GM12878 (cell line): ENCODE measurements at places on chromosomes 5 and 9.

DNA sequence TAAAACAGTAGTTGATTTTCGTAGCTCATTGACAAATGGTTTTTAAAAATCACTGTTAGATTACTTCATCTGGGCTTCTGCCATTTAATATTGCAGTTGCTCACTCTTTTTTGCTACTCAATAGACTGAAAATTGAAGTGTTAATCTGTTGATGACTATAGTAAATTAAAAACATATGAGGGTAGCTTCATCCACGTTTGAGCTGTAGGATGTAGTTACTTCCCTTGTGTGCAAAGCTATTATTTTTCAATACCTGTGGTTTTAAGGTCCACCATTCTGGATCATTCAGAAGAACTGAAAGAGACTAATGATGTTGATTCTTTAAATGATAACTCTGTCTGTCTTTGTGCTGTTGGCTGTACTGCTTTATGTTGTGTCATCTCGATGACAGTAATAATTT, 74.7 kb downstream of the LNPEP start:
- no peak for DNase-seq

- no peak for DNase-seq
These were observed 58.1 kb downstream of the ICE1 start for GRCh38 chr5:5480481-5481111.

- DNase-seq: no peak
These were observed 9.8 kb downstream of the CLTB start for GRCh38 chr5:176406436-176407052.

GRCh38 chr9:94725293-94725692, 1.2 kb upstream of the AOPEP start:
- no peak for DNase-seq

GRCh38 chr9:113431191-113431590, 20.6 kb downstream of the C9orf43 start:
- DNase-seq: no peak

- DNase-seq: no peak
These were observed 95.8 kb upstream of the TBCA start for GRCh38 chr5:77871946-77872345.

DNA sequence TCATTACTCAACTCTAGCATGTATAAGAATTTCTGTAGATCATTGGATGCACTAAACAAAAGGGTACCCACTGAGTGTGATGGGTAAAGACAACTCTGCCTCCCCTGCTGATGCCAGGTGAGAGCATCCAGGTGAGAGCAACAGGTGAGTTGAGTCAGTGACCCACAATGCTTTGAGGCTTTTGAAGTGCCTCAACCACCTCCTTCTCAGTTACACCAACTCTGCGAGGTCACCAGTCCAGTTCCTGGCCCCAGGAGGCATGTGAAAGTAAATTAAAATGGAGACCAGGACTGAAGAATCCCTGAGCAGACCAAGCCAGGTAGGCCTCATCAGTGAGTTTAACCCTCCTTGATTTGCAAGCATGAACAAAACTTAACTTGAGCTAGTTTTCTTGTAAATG, 505.8 kb downstream of the EBF1 start:
- DNase-seq: no peak

- peak; percentile 81 for DNase-seq
These were observed at the start of gene SEMA6A for GRCh38 chr5:116574367-116575325. SEMA6A (minus strand) TSS chr5:116574823; CDS start chr5:116504944, 69,879 bp downstream.

DNA sequence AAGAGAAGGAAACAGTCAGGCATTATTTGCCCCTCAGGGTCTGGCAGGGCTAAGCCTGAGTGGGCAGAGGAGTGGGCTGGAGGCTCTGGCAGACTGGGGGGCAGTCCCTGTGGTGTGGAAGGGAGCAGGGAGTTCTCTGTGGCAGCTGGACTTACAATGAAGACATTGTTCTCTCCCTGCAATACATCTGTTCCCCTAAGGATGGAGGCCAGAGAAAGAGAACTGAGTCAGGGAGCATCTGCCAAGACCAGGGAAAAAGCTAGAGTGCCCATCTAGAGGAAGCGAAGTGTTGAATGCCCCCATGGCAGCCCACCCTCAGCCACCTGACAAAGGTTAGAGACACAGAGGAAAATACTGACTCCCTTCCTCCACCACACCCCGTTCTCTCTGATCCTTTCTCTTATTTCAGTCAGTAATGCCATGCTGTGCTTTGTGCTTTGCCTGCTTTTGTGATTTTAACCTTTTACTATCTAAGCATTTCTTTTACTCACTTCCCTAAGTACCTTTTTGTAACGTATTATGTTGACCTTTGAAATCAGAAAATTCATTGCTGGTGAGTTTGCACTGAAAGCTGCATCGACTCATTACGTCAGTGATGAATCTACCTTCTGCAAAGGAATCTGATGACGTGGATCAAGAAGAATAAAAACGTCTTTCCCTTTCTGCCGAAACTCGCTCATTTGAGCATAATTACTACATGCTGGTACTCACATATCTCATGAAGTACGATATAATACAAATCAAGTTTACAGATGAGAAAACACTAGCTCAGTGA, 76.0 kb downstream of the ACTL7B start:
- DNase-seq: no peak

GRCh38 chr5:112419986-112420864, 1.1 kb upstream of the EPB41L4A start:
- DNase-seq: peak; percentile 9

- DNase-seq: no peak
These were observed 92.4 kb downstream of the KCNT1 start for GRCh38 chr9:135794361-135794885.

- DNase-seq: no peak
These were observed 57.7 kb downstream of the FGF10 start for GRCh38 chr5:44331471-44332050.

DNA sequence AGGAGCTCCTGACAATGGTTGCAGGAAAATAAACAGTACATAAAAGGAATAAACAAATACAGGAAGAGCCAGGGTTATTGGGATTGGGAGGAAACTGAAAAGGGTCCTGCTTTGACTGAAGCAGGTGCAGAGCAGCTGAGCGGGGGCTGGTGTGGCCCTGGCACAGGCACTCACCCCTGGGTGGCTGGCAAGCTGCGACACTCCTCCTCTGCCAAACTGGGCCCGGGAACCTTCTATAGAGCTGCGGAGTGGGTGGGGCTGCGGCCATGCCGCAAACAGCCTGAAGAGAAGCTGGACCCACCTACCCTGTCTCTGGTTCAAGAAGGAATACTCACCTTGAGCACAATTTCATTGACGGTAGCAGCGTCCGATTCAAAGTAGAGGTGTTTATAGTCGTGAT, 182.5 kb downstream of the GAPVD1 start:
- no peak for DNase-seq

- DNase-seq: no peak
These were observed 288.1 kb downstream of the GADD45G start for GRCh38 chr9:89892920-89893319.

DNA sequence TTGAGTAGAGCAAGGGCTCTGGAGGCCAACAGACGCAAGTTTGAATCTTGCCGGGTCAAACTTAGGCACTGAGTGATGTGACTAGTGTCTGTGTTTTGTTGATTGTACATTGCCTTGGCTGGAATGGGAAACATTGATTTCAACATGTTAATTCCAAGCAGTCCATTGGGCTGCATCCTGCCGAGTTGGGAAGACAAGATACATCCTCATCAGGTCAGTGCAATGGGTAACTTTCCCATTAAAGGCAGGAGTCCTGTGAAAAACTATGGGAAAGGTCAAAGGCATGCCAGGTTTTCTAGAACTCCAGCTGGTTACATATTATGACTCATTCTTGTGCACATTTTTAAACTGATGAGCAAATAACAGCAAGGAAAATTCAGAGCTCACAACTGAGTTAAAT, 126.5 kb upstream of the ABCA1 start:
- DNase-seq: no peak

- no peak for DNase-seq
These were observed 28.9 kb upstream of the ERGIC1 start for GRCh38 chr5:172805018-172805683.

DNA sequence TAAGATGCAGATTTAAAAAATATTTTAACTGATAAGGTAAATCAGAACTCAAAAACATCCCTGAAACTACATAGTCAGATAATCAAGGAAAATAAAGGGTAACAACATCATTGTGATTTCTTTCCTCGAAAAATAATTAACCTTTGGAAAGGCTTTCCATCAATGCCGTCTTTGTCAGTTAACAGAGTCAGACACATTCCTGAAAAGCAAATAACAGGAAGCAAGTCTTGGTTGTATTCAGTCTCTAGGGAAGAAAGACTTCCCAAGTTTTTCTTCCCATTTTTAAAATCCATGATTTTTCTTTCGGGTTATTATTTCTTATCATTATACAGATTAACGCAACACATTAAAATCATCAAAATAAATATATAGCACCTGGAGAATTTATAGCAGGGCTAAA, 256.4 kb upstream of the CDH6 start:
- DNase-seq: no peak

DNA sequence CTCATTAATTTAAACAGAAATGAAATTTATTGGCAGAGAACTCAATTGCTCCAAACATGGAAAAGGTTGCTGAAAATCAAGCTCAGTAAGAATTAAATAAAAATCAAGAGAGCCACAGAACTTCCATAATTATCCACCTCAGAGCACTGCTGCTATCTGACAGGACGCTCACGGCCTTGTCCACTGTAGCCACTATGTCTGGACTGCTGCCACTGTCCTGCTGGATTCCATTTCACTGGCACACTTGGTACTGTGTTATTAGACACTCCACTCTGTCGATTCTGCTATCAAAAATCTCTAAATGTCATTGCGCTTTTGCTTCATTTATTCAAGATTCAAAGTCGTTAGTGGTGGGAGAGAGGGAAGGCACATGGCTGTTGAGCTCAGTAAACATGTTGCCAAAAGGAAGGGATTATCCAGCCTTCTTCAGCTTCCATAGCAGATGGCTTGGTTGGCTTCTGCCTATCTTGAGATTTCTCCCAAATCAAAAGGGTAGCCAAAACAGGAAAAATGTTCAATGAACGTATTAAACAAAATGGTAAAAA, 815.0 kb downstream of the CDH18 start:
- DNase-seq: no peak

GRCh38 chr5:73126957-73127356, 6.6 kb downstream of the TMEM171 start:
- no peak for DNase-seq

DNA sequence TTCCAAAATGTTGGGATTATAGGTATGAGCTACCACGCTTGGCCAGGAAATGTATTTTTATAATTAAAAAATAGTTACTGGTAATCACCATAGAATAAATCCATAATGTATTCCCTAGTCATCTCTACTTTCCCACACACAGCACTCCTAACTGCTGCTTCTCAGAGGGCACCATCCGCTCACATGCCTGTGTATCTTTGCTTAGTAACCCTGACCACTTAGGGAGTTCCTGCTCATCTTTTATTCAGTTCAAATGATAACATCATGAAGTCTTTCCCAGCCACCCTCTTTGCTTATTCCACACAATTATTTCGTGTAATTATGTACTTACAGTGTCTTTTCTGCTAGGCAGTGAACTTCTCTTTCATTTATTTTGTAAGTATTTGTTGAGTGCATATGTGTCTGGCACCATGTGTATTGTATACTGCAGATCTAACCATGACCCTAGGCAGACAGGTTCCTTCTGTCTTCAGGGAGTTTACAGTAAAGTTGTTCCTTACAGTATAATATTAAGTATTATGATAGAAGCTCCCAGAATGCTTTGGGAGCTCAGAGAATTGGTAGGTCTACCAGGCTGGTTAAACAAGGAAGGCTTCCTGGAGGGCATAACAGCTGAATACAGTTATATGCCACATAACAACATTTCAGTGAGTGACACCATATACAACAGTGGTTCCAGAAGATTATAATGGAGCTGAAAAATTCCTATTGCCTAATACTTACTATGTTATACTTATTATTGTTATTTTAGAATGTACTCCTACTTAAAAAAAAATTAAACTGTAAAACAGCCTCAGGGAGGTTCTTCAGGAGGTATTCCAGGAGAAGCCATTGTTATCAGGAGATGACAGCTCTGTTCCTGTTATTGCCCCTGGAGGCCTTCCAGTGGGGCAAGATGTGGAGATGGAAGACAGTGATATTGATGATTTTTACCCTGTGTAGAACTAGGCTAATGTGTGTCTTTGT, 39.2 kb downstream of the DCAF10 start:
- no peak for DNase-seq

GRCh38 chr9:133731876-133732638, 6.1 kb downstream of the SARDH start:
- no peak for DNase-seq

GRCh38 chr9:15135164-15135792, 171.7 kb downstream of the TTC39B start:
- no peak for DNase-seq

GRCh38 chr5:180920710-180921109, 21.8 kb downstream of the BTNL8 start:
- no peak for DNase-seq

GRCh38 chr5:126182971-126183695, 240.1 kb upstream of the GRAMD2B start:
- DNase-seq: no peak

- DNase-seq: no peak
These were observed 145.6 kb downstream of the MUSK start for GRCh38 chr9:110814159-110814558.

DNA sequence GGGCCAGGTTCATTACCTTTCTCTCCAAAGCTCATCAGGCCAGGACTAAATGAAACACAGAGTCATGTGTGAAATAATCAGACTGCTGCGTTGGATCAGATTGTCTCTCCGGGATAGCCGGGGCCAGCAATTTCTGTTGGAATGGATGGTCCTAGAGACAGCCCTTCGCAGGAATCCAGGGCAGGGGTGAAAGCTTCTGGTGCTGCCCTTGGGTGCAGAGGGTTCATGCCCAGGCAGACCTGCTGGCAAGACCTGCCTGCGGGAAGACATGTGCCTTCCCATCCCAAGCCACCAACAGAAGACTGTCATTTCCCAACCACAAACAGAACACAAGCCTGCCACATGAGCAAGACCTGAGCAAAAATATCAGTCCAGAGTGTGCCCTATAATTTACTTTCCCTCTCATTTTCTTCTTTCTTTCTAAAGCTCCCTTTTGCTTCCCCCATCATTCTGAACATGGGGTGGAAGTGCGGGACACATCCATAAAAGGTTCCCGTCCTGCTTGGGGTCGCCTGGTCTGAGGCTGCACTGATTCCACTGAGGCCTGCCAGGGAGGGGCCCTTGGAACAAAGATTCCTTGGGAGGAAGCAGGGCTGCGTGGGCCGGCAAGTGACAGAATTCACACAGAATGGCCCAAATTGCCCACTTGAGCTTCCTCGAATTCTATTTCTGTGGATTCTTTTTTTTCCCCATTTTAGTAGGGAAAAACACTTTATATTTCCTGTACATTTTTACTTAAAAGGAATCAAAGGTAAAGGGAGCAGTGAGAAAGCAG, 57.3 kb downstream of the UBE2QL1 start:
- no peak for DNase-seq

DNA sequence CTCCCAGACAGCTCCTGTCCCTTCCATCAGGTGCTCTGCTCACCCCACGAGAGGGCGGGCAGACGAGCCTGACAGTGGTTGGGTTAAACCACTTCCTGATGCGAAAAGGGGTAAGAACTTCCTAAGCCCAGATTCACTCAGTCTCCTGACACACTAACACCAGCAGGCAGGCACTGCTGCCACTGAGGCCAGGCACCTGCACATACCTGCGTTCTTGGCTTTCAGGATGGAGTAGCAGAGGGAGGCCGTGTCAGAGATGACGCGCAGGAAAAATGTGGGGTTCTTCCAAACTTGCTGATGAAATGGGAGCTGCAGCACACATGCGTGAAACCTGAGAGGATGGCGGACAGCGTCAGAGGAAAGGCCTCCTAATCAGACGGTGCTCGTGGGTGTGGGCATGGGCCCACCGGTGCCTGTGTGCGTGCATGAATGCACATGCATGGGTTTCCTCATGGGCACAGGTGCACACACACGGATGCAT, 29.9 kb downstream of the SLC6A18 start:
- DNase-seq: no peak
